ENCODE measurements at places on chromosomes 1 and 21.

DNA sequence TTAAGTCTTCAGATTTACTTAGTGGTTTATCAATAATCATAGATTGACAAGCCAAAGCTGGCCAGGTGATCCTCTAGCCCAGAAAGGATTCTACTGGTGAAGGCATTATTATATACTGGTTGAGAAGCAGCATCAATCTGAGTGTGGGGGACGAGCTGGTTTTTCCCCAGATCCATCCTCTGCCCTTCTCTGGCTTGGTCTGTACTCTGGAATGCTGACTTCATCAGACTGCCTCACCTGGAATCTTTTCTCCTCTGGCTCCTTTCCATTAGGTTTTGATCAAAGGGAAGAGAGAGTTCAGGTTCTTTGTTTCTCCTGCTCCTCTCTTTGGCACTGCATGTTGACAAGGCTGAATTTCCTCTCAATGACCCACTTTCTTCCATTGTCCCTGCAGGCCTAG, 93.9 kb downstream of the KCTD3 start:
- DNase-seq, result no peak

DNA sequence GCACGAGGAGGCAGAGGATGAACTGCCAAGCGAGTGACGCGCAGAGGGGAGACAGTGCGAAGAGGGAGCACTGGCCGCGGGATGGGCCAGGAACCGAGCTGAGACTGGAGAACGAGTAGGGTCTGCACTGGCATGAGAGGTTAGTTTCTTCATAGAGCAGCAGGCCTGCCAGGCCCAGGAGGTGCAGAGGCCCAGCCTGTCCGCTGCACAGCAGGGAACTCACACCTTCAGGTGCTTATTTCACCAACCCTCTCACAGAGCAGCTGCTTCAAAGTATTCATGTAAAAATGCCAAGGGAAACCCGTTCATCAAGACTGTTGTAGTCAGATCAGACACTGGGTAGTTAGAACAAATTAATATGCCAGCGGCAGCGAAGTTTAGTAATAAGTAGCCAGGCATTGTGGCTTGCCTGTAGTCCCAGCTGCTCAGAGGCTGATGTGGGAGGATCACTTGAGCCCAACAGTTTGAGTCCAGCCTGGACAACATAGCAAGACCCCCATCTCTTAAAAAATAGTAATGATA, 144.5 kb downstream of the SLC45A1 start:
- no peak for DNase-seq

DNA sequence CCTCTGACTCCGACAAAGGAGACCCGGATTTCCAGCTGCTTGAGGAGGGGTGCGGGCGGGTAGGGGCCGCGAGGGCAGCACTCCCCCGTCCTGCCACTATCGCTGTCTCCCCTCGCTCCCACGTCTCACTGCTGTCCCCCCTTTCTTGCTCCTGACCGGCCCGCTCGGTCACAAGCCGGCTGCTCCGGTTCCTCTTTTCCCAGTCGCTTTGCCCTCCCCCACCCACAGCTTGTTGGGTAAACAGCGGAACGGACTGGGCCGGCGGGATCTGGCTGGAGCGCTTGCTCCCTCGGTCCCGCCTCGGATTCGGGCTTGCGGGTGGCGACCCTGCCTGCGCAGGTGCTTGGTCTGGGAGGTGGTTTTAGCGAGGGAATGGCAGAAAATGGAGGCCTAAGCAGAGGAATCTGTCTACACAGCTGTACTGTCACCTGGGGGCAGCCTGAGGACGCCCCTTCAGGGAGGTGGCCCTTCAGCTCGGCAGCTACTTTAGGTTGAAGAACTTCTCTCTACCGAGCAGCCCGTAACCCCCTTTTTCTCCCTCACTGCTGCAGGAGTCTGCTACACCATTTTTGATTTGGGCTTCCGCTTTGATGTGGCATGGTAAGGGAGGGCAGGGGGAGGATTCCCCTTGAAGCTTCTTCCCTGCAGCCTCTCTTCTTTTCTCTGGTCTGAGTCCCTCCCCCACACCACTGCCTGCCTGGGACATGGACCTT, 645 bp downstream of the ATP6V0B start:
- no peak for DNase-seq

DNA sequence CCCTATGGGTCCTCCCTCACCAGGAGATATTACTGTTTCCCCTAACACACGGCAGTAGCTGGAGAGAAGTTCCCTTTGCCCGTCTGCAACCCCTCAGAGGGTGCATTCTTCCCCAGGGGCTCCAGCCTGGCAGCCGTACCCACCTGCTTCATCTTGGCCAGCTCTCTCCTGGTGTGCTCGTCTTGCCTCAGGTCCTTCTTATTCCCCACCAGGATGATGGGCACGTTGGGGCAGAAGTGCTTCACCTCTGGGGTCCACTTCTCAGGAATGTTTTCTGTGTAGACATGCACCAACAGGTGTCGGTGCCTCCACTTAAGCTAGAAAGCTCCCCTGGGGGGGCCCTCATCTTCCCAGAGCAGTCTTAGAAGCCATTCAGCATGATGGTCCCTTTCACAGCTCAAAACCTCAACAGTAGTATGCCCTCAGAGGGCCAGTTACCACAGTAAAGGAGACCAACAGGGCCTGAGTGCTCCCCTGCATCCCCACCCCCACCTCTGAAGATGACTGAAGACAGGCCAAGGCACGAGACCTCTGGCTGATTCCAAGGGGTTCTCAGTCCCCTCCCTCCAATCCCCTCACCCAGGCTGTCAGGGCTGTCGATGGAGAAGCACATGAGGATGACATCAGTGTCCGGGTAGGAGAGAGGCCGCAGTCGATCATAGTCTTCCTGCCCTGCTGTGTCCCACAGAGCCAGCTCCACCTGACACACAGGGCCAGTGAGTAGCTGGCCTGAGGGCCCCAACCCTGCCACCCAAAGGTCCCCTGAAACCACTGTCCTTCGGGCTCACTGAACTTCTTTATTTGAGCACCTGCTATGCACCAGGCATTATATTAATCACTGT, 4.3 kb downstream of the RHOC start:
- DNase-seq, result no peak

GRCh38 chr1:44418022-44418673, 13.1 kb downstream of the RNF220 start:
- DNase-seq, result no peak

- no peak for DNase-seq
Measured at GRCh38 chr21:35963920-35964451, 96.3 kb downstream of the SETD4 start.

Data from NCI-H446 treated with DMSO at 0.1 percent for 48 hours (cell line).